Right forelimb (tissue), 1 donor: ENCODE measurements at places on chromosomes 11 and 22.
A peak's percentile ranks its signal among the peaks of the same experiment; 100 is the strongest.

DNA sequence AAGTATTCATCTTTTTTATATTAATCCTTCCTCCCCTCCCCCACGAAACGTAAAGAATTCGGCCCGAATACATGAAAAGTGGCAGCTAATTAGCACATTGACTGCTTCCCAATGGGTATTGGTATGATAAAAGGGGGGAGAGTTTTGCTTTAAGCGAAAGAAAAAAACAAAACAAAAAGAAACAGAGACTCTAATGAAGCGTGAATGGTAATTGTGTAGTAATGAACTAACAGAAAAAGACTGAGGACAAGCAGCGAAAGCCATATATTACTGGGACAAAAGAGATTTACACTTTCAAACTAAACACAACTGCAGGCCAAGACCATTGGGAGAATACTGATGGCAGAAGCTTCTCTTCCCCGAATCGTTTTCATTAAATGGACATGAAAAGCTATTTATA is 2.5 kb downstream of the DBX1 start:
- DNase-seq: no peak

DNA sequence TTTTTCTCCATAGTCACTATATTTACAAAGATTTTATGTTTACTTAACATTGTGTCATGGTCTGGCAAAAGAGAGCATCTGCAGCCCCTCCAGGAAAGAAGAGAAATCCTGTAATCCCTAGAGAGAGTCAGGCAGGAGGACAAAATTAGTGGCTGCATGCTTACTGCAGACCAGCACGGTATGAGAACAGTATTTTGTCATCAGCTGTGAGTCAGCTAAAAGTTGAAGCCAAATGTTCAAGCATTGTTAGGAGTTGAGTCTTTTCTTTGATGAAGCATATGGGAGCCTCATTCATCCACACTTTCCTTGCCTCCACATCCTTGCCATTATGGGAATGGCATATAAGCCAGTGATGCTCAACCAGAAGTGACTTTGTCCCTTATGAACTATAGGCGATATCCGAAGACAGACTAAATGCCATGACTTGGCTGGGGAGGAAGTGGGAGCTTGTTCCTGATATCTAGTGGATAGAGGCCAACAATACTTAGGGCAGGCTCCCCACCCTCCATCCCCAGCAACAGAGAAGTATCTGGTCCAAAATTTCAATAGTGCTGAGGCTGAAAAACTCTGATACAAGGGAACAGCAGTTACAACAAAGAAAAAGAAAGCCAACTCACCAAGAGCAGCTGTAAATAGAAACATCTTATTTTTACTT is 112.0 kb upstream of the OR5AK2 start:
- DNase-seq: no peak

- DNase-seq: no peak
These were observed 1.4 kb upstream of the SRSF8 start for GRCh38 chr11:95065336-95065735.

GRCh38 chr11:116879800-116880625 is 42.6 kb upstream of the APOA1 start:
- no peak for DNase-seq

- no peak for DNase-seq
These were observed 48.4 kb upstream of the INCENP start for GRCh38 chr11:62075438-62075837.

DNA sequence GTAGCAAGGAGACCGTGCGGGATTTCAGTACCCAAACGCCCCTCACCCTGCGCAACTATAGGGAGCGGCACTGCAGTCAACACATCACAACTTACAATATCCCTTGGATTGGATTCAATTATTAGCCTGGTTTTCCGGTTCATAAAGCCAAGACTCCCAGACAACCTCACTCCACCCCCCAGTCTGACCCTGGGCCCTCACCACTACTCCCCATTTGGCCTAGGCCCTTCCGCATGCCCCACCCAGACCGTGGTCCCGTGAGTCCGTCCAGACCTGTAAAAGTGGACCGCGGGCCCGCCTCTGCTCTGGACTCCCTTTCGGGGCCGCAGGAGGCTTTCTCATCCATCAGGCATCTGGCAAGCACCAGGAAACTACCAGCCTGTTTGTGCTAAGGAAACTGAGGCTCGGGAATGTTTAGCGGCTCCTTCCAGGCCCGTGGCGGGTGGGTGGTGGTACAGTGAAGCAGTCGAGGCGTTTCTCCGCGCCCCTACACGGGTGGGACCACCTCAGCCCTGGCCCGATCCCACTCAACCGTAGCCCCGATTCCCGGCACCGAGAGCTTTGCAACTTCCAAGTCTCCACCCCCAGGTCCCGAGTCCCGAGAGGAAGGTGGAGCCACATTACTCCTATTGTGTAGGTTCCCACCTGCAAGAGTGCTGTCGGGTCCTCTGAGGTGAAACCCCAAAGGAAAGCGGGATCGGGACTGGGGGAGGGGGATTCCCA is 679 bp upstream of the DPP3 start:
- DNase-seq: peak; percentile 52
